ENCODE measurements at places on chromosomes 6 and 20.
A peak's percentile ranks its signal among the peaks of the same experiment; 100 is the strongest.

DNA sequence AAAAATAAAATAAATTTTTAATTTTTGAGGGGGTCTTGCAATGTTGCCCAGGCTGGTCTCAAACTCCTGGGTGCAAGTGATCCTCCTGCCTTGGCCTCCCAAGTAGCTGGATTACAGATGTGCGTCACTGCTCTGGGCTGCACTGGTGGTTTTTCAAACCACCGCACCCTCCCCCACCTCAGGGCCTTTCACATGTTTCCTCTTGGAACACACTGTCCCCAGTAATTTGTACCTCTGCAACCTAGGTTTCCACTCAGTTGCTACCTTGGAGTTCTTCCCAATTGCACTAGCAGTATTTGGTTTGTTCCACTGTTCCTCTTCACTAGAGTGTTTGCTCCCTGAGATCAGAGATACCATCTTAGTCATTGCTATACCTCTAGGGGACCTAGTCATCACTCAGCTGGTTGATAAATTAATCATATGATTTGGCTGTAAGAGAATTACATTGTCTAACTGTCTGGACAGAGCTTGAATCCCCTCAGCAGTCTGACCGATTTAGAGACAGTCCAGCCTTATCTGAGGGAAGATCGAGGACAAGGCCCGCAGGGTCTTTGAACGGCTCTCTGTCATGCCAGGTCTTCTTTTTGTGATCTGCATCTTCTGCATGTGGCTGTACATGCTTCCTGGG lies 32.0 kb downstream of the CEP43 start:
- DNase-seq = no peak

GRCh38 chr6:46451343-46451742 lies 39.9 kb downstream of the RCAN2 start:
- no peak for DNase-seq

DNA sequence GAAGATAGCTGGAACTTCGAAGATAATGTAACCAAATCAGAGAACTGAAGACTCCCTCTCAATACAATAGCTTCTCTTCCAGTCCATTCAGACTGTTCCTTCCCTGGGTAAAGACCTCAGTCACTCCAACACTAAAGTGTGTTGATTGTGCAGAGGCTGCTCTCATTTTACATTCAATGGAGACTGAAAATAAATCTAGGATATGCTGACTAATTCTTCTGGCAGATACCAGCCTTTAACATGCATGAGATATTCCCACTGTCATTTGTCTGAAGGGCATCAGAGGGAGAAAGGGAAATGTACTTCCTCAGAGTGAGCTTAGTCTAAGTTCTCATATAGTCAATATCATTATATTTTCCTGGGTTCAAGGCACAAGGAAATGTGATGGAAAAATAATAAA lies 166.4 kb upstream of the IRAK1BP1 start:
- DNase-seq = no peak

DNA sequence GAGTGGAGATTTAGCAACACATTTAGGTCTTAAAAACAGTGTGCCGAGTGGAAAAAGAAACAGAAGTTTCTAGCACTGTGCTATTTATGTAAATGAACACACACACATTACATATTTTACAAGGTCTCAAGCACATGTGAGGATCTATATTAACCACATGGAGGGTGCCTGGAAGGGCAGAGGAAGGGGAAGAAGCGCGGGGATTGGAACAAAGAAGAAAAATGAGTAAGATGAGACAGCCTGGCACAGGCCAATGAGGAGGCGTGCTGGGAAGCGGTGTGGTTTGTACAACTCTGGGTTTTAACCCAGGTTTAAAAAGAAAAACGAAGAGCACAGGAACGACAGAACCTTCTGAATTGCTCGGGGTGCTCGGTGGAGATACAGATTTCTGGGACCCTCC lies 5.7 kb downstream of the KCNG1 start:
- DNase-seq = no peak

DNA sequence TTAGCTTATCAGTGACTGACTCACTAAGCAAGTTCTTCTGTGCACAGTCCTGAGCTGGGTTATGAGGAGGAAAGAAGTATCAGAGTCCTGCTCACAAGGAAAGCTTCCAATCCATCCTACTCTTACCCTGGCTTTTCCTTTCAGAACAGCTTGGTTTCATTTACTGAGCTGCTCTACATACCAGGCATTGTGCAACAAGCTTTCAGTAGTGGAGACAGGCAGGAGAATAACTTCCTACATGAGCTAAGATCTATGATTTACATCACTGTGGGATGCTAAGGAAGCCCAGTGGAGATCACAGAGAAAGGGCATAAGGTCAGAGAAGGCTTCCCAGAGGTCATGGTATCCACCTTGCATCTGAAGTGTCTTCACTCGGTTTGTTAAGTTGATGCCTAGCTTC lies 144.5 kb downstream of the MAP3K7 start:
- peak; percentile 15 for DNase-seq

- DNase-seq = no peak
Observed at GRCh38 chr20:31758521-31758920, 19.4 kb downstream of the TPX2 start.

GRCh38 chr6:53095716-53096115 lies 30.5 kb downstream of the FBXO9 start:
- DNase-seq = no peak

All from neural progenitor cell (in vitro differentiated cells).